ENCODE measurements at places on chromosomes 5 and 9.

DNA sequence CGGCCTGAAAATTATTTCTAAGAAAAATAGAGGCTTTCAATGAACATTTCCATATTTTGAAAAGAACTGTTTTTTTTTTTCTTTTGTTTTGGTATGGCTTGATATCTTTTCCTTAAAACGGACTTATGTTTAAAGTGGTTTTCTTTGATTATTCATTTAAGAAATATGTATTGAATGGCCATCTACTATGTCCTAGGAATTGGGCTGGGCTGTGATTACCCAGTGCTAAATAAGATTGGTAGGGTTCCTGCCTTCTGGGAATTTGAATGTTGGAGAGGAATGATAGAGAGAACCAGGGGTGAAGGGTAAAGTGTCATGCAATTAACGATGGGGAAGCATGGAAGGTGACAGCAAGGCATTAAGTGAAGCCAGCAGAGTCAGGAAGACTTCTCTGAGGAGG lies 33.2 kb downstream of the TNFSF8 start:
- no peaks in the 10 kb centered on the region for H3K27me3 ChIP-seq
- H3K36me3 ChIP-seq = no peaks in the 10 kb centered on the region
- H3K27ac ChIP-seq = no peak overlapping the region
- H3K4me3 ChIP-seq = no peak overlapping the region
- DNase-seq = no peak

GRCh38 chr9:17578911-17579793 lies at the start of gene SH3GL2:
TSS of gene SH3GL2 (plus strand) at chr9:17579066.
- peak within 1 kb of the TSS; percentile 64 for H3K4me3 ChIP-seq
- H3K27ac ChIP-seq = no peak within 1 kb of the TSS
- H3K4me1 ChIP-seq = no peaks in the 10 kb centered on the region
- H3K27me3 ChIP-seq = peaks cover 17% of the 10 kb centered on the region
- peak; percentile 57 for DNase-seq
- H3K36me3 ChIP-seq = no peaks in the 10 kb centered on the region

DNA sequence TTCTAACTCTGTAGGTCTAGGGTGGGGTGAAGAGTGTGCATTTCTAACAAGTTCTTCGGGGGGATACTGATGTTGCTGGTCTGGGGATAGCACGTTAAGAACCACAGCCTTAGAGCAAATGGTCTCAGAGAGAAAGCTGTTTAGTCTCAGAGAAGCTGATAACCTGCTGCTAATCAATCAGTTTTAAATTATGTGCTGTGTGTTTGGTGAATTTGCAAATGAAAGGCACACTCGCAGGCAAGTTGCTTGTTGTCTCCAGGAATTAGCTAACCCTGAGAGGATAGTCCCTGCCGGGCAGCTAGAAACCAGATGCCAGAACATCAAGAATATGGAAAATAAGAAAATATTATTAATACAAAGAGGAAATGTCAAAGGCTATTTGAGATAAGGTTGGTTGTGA lies 79.2 kb downstream of the DMRT2 start:
- H3K4me3 ChIP-seq = no peak overlapping the region
- H3K4me1 ChIP-seq = peaks cover 15% of the 10 kb centered on the region
- H3K27ac ChIP-seq = no peak overlapping the region
- H3K27me3 ChIP-seq = no peaks in the 10 kb centered on the region

GRCh38 chr9:133534346-133535291 lies at the start of gene ADAMTSL2:
TSS of gene ADAMTSL2 (plus strand) at chr9:133534704. CDS start at chr9:133536713, 2,009 bp downstream.
- no peaks in the 10 kb centered on the region for H3K27me3 ChIP-seq
- no peak within 1 kb of the TSS for H3K4me3 ChIP-seq
- peak; percentile 39 for DNase-seq
- H3K27ac ChIP-seq = no peak within 1 kb of the TSS

DNA sequence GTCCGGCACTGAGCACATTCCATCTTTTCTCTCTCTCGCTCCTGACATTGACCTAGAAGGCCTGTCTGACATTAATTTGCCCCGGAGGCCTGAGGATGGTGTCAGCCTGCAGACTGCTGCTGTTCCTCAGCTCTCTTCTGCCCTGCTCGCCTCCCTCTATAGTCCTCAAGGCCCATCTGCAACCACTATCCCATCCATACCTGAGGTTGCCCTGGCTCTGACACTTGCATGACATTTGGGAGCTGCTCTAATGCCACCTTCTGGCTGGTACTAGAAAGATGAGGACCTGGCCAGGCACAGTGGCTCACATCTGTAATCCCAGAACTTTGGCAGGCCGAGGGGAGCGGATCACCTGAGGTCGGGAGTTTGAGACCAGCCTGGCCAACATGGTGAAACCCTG lies 38.6 kb upstream of the GGTA1 start:
- DNase-seq = peak; percentile 65
- H3K27me3 ChIP-seq = no peaks in the 10 kb centered on the region
- no peak overlapping the region for H3K4me3 ChIP-seq
- H3K36me3 ChIP-seq = no peaks in the 10 kb centered on the region
- H3K27ac ChIP-seq = no peak overlapping the region

- no peak overlapping the region for H3K27ac ChIP-seq
- DNase-seq = no peak
- H3K27me3 ChIP-seq = peaks cover 2% of the 10 kb centered on the region
- H3K4me1 ChIP-seq = no peaks in the 10 kb centered on the region
- H3K36me3 ChIP-seq = no peaks in the 10 kb centered on the region
- no peak overlapping the region for H3K4me3 ChIP-seq
Observed at GRCh38 chr5:2267991-2268390, 385.3 kb upstream of the IRX4 start.

GRCh38 chr5:98543490-98543889 lies 230.0 kb upstream of the RGMB start:
- no peaks in the 10 kb centered on the region for H3K27me3 ChIP-seq
- no peaks in the 10 kb centered on the region for H3K4me1 ChIP-seq
- no peak overlapping the region for H3K4me3 ChIP-seq
- no peak for DNase-seq
- no peak overlapping the region for H3K27ac ChIP-seq

DNA sequence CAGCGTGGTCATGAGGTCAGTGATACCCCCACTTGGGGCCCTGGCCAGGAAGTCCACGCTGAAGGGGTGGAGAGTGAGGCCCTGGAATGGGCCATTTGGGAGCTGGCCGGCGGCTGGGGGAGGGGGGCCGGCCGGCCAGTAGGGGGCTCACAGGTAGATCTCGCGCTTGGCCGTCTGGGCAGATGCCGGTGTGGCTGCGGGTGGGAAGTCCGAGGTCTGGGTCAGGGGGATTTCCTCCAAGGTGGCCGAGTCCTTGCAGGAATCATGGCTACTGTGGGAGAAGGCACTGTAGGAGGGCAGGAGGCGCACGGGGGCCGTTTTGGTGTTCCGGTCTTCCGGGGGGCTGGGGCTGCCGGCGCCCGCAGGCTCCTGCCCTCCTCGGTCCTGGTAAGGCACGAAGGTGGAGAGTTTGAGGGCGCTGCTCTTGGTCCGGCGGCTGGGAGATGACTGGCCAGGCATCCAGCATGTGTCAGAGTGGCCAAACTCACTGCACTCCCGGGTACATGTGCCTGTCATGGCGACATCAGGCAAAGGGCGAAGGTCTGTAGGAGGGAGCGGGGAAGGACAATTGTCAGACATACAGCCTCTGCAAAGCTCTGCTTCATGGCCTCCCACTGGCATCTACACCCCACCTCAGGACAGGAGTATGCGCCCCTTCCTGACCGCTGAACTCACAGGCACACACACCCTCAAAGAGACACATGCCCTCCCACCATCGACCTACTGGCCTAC lies 24.1 kb downstream of the PCDH1 start:
- no peak for DNase-seq
- no peak overlapping the region for H3K27ac ChIP-seq
- H3K27me3 ChIP-seq = no peaks in the 10 kb centered on the region
- peaks cover 10% of the 10 kb centered on the region for H3K4me1 ChIP-seq
- H3K4me3 ChIP-seq = no peak overlapping the region

DNA sequence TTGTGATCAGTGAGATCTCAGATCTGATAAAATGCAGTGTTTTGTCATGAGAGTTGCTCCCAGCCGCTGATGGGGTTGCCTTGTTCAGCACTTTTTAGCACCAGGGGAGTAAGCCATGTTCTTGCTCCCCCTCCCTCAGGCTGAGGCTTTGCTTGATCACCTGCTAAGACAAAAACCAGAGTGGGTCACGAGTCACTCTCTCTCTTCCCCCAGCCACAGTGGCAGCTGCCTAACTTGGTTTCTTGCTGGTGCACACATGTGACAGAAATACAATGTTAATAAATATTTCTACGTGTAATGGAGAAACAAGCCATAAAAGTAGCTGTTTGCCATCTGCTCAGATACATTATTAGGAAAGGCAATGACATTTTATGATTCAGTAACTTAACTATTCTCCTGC lies 212.4 kb upstream of the DMRT1 start:
- DNase-seq = peak; percentile 67
- H3K27me3 ChIP-seq = no peaks in the 10 kb centered on the region
- no peak overlapping the region for H3K4me3 ChIP-seq
- no peaks in the 10 kb centered on the region for H3K36me3 ChIP-seq
- H3K27ac ChIP-seq = no peak overlapping the region
- H3K4me1 ChIP-seq = peaks cover 37% of the 10 kb centered on the region

DNA sequence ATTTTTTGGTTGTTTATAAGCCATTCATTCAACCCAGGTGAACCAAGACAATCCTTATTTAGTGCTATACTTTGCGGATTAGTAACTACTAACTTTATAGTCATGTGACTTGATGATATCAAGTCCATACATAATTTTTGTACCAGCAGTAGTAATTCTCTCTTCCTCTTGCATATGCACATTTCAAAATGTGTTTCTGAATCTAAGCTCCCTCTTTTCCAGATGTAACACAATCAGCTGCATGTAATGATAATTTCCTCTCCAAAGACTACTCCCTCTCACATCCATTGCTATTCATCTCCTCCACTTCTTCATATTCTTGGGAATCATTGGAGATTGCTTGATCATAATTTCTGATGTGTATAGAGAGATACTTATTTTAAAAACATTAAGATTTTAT lies 510.1 kb upstream of the CDH18 start:
- no peaks in the 10 kb centered on the region for H3K4me1 ChIP-seq
- no peak for DNase-seq
- H3K27ac ChIP-seq = no peak overlapping the region
- no peaks in the 10 kb centered on the region for H3K27me3 ChIP-seq
- no peak overlapping the region for H3K4me3 ChIP-seq

DNA sequence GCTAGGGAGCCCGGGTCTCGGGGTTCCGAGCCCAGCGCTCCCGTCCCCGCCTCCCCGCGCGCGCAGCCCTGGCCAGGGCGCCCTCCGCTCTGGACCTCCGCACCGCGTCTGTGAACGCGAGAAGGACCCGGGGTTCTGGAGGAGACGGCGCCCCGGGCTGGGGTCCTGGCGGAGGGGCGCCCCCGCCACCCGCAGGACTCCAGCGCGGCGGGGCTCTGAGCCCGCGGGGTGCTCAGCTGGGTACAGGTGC lies 431 bp downstream of the TMOD1 start:
- peaks cover 16% of the 10 kb centered on the region for H3K27me3 ChIP-seq
- peak overlapping the region; percentile 71 for H3K27ac ChIP-seq
- H3K4me3 ChIP-seq = peak overlapping the region; percentile 67
- no peaks in the 10 kb centered on the region for H3K36me3 ChIP-seq
- H3K4me1 ChIP-seq = peaks cover 20% of the 10 kb centered on the region

DNA sequence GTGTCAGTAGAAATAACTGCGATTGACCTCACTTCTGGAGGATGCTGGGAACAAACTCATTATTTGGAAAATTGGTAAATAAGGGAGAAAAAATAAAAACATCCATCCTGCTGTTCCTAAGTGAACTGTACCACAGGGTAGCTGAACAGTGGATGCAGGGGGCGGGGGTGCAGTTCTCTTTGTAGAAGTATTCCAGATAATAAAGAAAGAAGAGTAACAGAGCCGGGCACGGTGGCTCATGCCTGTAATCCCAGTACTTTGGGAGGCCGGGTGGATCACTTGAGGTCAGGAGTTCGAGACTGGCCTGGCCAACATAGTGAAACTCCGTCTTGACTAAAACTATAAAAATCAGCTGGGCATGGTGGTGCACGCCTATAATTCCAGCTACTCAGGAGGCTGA lies 132.1 kb downstream of the COL23A1 start:
- H3K4me3 ChIP-seq = no peak overlapping the region
- no peaks in the 10 kb centered on the region for H3K27me3 ChIP-seq
- H3K36me3 ChIP-seq = no peaks in the 10 kb centered on the region
- no peak overlapping the region for H3K27ac ChIP-seq
- no peak for DNase-seq

GRCh38 chr9:93059011-93059714 lies 662 bp downstream of the SUSD3 start:
- no peaks in the 10 kb centered on the region for H3K27me3 ChIP-seq
- H3K4me1 ChIP-seq = peaks cover 81% of the 10 kb centered on the region
- no peaks in the 10 kb centered on the region for H3K36me3 ChIP-seq
- H3K27ac ChIP-seq = no peak overlapping the region

- no peaks in the 10 kb centered on the region for H3K27me3 ChIP-seq
- DNase-seq = peak; percentile 10
- H3K4me1 ChIP-seq = peaks cover 14% of the 10 kb centered on the region
- H3K27ac ChIP-seq = no peak overlapping the region
Observed at GRCh38 chr5:133245191-133246052, 193.6 kb downstream of the HSPA4 start.

DNA sequence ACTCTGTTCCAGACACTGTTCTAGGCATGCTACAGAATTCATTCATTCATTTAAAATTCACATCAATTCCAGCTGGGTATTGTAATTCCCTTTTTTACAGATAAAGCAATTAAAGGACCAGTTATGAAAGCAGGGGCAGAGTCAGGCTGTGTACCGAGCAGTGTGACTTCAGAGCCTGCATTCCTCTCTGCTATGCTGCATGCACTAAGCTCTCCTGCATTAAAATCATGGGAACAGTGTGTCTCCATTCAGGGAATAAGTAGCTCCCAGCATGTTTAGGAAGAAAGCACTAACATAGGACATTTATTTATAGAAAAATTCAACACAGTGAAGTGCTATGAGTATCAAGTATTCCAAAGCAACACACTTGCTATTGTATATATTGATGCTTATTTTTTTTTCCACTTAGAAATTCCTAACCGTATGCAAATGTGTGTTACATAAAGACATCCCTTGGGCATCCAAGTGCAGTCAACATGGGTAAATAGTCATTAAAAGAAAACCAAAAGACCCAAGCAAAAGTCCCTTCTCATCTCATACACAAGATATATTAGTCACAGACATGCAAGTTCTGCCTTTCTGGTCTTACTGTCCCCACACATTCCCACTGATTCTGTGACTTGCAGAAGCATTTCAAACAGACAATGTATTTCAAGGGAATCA lies 173.7 kb downstream of the GABRB2 start:
- no peaks in the 10 kb centered on the region for H3K36me3 ChIP-seq
- no peak overlapping the region for H3K4me3 ChIP-seq
- no peak for DNase-seq
- H3K27ac ChIP-seq = no peak overlapping the region
- no peaks in the 10 kb centered on the region for H3K27me3 ChIP-seq

- no peak overlapping the region for H3K27ac ChIP-seq
- H3K36me3 ChIP-seq = no peaks in the 10 kb centered on the region
- H3K4me1 ChIP-seq = no peaks in the 10 kb centered on the region
- DNase-seq = no peak
- no peak overlapping the region for H3K4me3 ChIP-seq
- no peaks in the 10 kb centered on the region for H3K27me3 ChIP-seq
Observed at GRCh38 chr5:144433140-144433822, 262.6 kb downstream of the KCTD16 start.

GRCh38 chr9:125284855-125285254 lies 23.2 kb downstream of the GAPVD1 start:
- H3K4me1 ChIP-seq = no peaks in the 10 kb centered on the region
- H3K27ac ChIP-seq = no peak overlapping the region
- DNase-seq = peak; percentile 88
- H3K36me3 ChIP-seq = peaks cover 7% of the 10 kb centered on the region
- H3K4me3 ChIP-seq = no peak overlapping the region
- no peaks in the 10 kb centered on the region for H3K27me3 ChIP-seq

- no peak overlapping the region for H3K4me3 ChIP-seq
- no peak for DNase-seq
- H3K27ac ChIP-seq = no peak overlapping the region
Observed at GRCh38 chr5:36029914-36030313, 36.8 kb downstream of the UGT3A2 start.

All from common myeloid progenitor, CD34-positive (primary cell).